ENCODE measurements at places on chromosomes 11 and 22. TPM values are rescaled to one million over a fixed set of nuclear protein-coding genes. Genes with fewer than 3 reads are reported as not detected.

Gene SPON1
- total RNA-seq = 2.1 TPM

Gene KDM4D
- 0.22 TPM for total RNA-seq

Gene SIAE
- 4.5 TPM for total RNA-seq

Gene PTPN5
- not detected for total RNA-seq

Gene PNPLA3
- not detected for total RNA-seq

Gene AQP11
- not detected for total RNA-seq

Gene OR51B5
- not detected for total RNA-seq

Gene FAM180B
- 0.55 TPM for total RNA-seq

Gene SEPTIN3
- total RNA-seq = 0.20 TPM

Gene AIFM3
- total RNA-seq = 0.34 TPM

Gene OR52A1
- total RNA-seq = not detected

Gene APBB1
- 182 TPM for total RNA-seq

Gene MPZL2
- total RNA-seq = 1.8 TPM

Gene APOL5
- not detected for total RNA-seq

Gene SREBF2
- 69.9 TPM for total RNA-seq

Gene CCDC81
- 0.27 TPM for total RNA-seq

Gene PDGFB
- total RNA-seq = 0.69 TPM

Gene L3MBTL2
- 16.4 TPM for total RNA-seq

Measured in CD4-positive, alpha-beta T cell (primary cell).